Stimulated activated memory B cell treated with anti-CD40 and anti-IgM and Interleukin-4, amounts not matched to agents 10 μg/mL and 1 μg/mL and 100 μg/mL, for 72 hours (primary cell): ENCODE measurements at places on chromosomes 1 and 21.

DNA sequence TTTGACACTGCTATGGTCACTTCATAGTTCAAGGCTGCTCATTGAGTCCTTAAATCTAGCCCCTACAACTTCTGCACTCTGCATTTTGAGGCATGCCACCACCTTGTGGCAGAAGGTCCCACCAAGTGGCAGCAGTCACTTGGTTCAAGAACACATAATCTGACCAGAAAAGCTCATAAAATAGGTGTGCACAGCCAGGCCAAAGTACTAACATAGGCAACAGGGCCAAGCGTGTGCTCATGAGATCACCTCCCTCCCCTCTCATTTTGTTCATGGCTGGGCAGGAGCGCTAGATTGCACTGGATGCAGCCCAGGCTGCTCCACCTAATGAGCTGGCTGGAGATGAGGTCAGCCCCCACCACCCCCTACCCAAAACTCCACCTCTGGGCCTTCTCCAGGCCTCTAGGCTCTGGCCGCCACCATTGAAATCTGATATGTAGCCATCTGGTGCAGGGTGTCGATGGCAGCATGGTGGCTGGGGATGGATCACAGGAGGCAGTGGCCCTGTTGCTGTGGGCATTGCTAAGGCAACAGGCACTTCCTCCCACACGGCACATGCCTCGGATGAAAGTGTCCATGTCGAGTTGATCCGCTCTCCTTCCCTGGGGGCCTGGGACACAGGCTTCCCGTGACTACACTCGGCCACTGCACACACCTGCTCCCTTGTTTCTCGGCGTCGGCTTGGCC lies 193.2 kb downstream of the TRABD2B start:
- no peak for ATAC-seq

- no peak for ATAC-seq
Measured at GRCh38 chr1:98352378-98352777, 309.1 kb upstream of the SNX7 start.

DNA sequence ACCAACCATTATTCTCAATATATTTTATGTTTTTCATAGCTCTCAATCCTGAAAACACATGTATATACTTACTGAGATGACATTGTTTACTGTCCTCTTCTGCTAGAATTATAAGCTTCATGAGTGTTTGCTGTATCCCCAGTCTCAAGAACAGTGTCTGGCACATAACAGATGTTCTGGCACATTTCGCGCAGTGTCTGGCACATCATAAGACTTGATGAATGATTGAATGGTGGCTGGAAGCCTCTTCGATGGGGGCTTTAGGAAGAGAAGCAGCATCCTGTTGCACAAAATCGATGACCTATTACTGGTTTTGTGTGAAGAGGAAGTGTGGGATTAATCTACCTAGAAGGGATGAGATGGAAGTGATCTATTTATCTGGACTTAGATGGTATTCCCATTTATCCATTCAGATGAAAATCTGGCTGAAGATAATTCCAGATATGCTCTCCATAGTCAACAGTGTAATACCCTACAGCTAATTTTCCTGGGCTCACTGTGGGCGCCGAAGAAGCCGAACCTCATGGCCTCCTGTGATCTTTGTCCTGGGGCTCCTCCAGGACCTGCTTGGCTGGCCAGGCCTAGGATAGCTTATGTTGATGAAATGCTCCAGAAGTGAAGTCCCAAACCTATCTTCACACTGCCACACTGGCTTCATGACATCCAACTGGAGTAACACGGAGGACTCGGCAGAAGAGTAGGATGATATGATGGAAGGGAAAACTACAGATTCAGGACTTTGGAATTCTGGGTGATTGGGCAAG lies 26.5 kb downstream of the CD34 start:
- ATAC-seq = no peak

DNA sequence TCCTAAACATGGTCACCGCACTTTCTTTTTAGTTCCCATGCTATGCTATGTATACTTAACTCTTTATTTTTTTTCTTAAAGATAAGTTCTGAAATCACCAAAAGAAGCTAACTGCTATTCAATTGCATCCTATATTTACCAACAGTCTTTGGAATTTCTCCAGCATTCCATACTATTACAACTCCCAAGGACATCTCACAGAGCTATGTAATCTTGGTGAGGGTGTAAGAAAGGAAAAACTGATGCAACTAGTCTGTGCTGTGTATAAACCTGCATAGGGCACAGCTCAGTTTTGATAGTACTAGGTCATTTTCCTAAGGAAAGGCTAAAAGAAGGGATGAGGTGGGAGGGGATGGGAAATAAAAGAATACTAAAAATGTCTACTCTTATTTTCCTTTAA lies 78.0 kb downstream of the PTPN14 start:
- no peak for ATAC-seq

DNA sequence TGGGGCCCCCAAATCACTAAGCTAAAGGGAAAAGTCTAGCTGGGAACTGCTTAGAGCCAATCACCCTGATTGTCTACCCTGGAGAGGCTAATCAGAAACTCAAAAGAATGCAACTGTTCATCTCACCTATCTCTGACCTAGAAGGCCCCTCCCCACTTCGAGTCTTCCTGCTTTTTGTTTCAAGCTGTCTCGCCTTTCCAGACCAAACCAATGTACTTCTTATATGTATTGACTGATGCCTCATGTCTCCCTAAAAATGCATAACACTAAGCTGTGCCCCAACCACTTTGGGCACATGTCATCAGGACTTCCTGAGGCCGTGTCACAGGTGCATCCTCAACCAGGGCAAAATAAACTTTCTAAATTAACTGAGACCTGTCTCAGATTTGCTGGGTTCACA lies 209.5 kb downstream of the APP start:
- ATAC-seq = no peak

DNA sequence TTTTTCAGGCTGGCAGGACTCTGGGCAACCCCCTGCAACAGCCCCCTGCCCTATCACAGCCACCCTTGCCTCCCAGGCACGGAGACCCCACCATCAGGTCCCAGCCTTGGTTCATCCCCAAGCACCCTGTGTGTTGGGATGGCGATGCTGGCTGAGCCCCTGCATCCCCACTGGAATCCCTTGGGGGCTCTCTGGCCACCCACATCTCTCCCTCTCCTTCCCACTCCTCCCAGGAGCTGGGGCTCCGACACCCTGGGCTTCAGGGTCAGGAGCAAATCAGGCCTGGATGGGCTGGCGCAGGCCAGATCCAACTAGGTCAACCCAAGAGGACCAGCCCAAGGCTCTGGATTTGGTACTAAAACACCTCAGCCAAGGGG lies 25.9 kb downstream of the COL6A1 start:
- ATAC-seq = no peak

GRCh38 chr1:177249231-177249630 lies 78.5 kb downstream of the BRINP2 start:
- ATAC-seq = no peak

- ATAC-seq = no peak
Measured at GRCh38 chr1:59100708-59101374, 196.1 kb upstream of the FGGY start.

DNA sequence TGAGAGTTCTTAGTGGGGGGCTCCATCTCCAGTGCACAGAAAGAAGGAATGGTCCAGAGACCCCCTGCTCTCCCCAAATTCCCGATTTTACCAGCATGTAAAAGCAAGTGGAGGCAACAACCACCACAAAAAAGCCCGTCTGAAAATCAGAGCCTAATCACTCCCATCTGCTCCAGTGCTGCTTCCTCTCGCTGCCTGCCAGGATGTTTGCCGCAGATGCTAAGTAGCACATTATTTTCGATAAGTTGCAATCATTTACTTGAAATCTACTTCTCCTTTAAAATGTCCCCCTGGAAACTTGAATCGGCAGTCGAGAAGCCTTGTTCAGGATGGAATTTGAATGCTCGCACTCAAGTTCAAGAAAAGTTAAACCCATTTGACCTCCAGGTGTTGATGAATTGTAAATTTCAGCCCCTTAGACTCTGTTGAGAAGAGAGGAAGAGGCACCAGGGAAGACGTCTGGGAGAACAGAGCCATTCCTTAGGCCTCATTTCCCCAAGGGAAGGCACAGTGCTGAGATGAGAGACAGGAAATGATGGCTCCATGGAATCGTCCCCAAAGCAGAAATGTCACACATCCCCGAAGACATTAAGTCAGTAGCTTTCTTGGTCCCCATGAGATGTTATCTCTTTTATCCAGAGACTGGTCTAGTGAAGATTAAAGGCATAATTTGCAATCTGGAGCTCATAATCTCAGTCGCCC lies 221.3 kb downstream of the PBX1 start:
- ATAC-seq = no peak

- ATAC-seq = no peak
Measured at GRCh38 chr1:89069951-89070350, 4.9 kb upstream of the GBP1 start.

DNA sequence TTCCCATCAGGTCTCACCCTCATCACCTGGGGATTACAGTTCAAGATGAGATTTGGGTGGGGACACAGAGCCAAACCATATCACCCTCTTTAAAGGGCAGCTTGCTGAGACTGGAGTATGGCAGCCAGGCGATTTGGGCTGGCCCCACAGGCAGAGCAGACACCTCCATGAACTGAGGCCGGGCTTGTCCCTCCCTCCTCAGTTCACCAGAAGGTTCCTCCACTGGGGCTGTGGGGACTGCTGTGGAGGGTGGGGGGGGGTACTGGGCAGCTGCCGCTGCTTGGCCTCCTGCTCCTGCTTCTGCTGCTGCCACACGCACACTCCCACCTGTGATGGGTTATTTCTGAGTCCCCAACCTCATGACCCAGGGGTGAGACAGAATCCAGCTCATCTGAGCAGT lies 53.9 kb upstream of the PDE9A start:
- no peak for ATAC-seq

DNA sequence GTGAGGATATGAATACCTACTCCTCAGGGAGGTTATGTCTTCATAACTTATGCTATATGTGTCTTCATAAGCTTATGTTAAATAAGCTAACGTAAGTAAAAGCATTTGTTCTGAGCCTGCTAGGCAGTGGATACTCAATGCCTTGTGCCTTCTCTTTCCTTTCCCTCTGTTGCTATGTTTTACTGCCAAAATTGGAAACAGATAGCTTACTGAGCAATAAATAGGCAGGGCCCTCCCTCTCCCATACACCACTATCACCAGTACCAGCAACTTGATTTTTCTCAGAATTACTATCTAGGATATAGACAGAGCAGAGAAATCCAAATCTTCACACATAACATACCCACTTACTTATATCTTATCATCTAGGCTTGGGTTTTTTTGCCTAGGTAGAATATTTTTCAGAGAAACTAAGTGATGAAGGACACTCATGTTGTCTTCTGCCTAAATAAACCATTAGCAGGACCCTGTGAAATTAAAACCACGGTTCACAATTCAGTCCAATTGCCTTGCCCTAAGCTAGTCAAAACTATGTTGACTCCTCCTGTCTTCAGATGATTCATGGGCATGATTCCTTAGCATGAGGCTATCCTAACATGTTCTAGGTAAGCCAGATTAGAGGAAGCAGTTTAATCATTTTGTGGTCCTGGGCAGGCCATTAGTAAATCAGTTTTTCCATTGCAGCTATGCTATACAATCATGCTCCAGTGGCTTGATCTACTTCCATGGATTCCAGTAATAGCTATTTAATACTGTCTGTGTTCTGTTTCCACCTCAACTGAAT lies 15.9 kb upstream of the LRRC8C start:
- ATAC-seq = no peak

GRCh38 chr1:184499616-184500015 lies 112.8 kb downstream of the C1orf21 start:
- ATAC-seq = no peak

- peak; percentile 61 for ATAC-seq
Measured at GRCh38 chr1:93180723-93181613, at the start of gene CCDC18. Gene CCDC18 (plus strand): TSS chr1:93180724. CDS start chr1:93183362, 2,638 bp downstream.

DNA sequence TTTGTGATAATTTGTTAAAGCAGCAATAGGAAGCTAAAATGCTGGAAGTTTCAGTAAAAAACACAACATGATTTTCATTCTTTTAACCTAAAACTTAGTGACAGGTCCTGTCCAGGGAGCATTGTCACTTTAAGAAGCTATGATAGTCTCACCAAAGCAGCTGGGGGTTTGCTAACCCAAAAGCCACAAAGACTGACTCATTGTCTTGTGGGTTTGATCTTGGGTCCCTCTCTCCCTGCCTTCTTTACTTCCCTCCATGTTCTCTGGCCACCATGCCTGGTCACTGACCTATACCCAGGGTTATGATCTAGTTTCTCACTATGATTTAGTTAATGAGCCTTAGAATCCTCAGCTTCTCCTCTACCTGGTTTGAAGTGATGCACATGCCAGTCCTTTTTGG lies 213.5 kb upstream of the PTGFR start:
- ATAC-seq = no peak

GRCh38 chr21:41560661-41561158 lies 52.8 kb upstream of the TMPRSS2 start:
- no peak for ATAC-seq

DNA sequence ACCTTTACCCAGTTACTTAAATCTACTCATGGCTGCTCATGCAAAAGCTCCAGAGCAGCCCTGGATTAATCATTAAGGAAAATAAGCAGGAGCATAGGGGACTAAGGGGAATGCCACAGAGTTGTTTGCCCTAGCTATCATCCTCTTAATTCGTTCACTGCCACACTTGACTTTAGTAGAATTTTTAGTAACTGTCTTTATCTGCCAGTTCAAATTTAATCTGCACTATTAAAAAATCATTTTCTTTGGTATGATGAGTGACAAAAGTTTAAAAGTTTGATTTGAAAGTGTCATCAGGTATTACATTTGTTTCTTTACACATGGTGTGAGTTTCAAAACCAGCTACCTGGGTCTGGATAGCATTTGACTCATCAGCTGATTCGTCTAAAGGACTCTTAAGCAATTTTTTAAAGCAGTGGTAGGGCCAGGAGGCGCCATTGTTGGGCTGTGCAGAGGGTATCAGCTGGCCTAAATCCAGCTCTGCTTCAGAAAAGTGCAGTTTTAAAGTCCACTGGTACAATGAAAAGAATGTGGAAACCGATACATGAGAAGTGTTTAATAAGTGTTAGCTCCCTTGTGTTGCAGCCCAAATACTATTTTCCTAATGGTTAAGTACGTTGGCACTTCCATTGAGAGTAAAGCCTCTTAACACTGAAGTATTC lies 69.9 kb upstream of the DR1 start:
- no peak for ATAC-seq

- no peak for ATAC-seq
Measured at GRCh38 chr1:180188684-180189175, 34.1 kb downstream of the QSOX1 start.
